T47D (cell line): ENCODE measurements at places on chromosomes 2 and 18.

DNA sequence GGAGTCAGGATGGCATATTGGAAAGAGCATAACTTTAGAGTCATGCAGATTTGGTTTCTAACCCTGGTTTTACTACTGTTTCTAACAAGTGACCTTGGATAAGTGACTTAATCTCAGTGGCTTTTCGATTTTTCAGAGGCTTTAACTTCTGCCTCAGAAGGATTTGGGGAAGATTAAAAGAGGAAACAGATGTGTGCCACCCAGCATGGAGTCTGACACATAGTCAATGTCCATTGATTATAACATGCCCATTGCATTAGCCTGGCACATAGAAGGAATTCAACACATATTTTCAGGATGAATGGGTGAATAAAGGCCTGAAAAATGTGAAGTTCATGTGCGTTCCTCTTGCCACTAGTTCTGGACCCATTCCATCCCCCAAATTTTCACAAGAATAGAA is 438.2 kb downstream of the EPHA4 start:
- no peak for DNase-seq

DNA sequence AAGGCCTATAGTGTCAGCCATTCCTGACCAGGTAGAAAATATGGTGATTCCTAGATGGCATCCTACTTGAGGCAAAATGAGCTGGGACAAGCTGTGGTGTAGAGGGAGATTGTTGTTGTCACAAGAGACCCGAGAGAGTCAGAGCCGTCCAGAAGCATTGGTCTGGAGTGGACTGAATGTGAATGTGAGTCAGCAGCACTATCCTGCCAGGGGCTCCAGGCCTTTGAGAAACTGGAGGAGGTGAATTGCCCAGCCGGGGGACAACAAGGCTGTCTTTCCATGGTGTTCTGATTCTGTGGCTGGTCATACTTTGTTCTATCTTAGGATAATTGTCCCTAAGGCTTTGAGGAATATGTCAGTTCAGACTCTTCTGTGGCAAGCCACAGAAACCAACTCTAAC is 29.4 kb upstream of the EIF2AK3 start:
- DNase-seq = no peak

DNA sequence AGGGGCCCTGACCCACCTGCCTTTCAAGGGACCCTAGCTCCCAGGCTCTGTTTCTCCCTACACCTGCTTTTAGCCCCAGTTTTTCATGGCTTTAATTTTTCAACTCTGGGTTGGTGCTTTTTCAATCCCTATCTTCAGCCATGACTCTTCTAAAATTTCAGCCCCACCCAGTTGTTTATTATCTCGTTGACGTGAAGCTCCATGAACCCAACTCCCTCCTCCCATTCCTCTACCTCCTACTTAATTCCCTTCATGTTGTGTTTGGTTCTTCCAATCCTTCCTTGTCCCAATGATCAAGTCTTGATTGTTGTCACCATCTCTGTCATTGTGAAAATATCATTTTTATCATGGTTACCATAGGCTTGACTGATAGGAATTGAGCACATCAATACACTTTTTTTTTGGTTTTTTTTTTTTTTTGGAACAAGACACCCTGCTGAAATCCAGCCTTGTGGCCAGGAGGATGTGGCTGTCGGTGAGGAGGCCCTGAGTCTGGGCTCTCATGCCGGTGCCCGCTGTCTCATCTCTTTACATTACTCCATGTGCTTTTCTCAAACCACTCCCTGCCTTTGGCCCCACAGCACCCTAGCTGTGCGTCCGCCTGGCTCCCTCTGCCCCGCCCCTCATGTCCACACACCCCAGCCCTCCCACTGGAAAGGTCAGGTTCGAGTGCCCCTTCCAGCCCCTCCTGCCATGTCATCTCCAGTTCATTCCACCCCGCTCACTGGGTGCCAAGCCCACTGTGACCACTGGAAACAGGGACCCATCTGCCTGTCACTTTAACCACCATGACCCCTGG is 39.3 kb downstream of the NAPG start:
- no peak for DNase-seq

- DNase-seq = no peak
Observed at GRCh38 chr18:58599106-58599505, 29.8 kb downstream of the ALPK2 start.

DNA sequence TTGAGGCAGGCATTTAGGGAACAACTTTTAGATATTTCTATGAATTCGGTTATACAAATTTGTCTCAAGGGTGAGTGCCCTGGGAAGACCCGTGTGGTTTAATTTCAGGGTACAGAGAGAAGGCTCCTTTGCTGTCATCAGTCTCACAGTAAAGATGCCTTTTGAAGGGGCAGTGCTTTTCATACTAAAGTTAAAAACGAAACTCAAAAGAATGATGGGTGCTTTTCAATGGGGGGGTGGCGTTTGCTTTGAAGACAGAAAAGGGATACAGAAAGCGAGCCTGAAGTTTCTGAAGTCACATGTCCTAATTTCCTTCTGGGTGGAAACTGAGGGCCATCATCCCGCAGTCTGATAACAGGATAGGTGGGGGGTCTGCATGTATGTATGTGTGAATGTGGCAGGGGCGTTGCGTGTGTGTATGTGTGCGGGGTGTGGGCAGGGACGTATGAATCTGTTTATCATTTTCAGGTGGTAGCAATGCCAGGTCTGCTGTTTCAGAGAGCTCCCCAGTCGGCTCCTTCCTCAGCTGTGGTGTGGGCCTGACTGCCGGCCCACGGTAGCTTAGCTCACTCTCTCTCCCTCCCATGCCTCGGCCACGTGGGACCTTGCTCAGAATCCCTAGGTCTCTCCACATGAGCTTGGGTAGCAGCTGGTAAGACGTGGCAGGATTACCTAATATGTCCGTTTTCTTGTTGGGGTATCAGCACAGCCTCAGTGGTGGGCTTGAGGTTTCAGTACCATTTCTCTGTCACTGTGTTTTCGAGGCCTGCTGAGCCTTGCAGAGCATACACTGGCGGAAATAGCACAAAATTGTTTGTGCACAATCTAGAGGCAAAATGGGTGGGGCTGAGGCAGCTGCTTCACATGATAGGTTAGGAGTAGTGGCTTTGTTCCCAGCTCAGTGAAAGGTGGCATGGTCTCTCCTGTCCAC is 32.7 kb downstream of the ARHGAP25 start:
- DNase-seq = no peak

DNA sequence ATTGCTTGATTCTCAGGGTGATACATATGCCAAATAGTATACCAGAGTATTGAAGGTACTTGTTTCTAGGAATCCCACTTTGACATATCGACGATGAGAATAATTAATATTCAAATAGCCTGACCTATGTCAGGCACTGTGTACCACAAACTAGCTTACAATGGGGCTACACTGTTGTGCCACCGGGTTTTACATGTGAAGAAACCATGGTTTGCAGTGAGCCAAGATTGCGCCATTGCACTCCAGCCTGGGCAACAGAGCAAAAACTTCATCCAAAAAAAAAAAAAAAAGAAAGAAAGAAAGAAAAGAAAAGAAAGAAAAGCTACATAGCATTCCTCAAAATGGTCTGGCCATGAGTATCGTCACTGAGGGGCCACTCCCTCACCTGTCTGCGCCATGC is 25.5 kb downstream of the GYPC start:
- DNase-seq = no peak
